ENCODE measurements at places on chromosomes 12 and 14.

DNA sequence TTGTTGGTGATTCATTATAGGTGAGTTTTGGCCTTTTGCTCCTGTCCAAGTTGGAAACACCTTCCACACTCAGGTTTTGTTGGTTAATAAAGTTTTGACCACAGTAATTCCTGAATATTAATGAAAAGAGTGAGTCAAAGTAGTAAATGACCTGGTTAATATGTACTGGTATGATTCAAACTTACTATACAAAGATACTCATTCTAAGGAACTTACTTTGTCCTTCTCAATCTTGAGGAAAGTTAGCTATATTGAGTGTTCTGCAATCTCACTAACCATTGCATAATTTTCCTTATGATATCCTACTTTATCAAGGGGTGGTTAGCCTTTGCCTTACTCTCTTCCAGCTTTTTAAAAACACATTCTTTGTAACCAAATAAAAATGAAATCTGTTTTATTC, 20.9 kb upstream of the HECTD1 start:
- no peak for DNase-seq

DNA sequence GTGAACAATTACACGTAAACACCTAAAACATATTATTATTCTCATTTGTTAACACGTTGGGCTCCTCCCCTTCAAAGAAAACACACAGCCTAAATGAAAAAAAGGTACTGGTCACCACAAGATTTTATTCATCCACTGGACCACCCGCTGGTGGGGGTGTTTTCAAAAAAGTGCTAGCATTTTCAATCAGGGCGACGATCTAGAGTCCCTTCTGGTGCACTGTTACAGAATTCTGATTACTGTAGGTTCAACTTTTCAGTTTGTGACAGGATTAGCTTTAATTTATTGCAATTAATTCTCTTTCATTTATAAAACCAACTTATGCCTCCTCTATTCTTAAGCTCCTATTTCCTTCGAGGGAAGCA, 443 bp downstream of the MAGOHB start:
- no peak for DNase-seq

DNA sequence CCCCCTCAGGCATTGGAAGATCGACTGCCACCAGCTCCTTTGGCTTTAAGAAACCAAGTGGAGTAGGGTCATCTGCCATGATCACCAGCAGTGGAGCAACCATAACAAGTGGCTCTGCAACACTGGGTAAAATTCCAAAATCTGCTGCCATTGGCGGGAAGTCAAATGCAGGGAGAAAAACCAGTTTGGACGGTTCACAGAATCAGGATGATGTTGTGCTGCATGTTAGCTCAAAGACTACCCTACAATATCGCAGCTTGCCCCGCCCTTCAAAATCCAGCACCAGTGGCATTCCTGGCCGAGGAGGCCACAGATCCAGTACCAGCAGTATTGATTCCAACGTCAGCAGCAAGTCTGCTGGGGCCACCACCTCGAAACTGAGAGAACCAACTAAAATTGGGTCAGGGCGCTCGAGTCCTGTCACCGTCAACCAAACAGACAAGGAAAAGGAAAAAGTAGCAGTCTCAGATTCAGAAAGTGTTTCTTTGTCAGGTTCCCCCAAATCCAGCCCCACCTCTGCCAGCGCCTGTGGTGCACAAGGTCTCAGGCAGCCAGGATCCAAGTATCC, 288.7 kb downstream of the NAV3 start:
- no peak for DNase-seq

DNA sequence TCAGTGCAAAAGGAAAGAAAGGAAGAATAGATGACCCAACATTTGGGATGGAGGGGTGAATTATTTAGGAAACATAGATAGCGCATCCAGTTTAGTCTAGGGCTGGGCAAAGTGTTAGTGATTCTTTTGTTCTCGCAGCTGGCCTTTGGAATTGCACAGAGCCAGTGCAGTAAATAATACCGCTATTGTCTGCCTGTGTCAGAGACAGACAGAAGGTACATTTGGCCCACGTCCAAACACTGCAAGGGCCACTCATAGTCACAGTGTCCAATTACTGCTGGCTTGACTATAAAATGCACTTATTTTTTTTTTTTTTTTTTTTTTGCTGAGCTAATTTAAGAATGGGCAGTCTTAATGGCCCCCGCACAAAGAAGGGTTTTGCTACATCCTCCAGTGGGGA, 638.6 kb downstream of the BCL11B start:
- no peak for DNase-seq

DNA sequence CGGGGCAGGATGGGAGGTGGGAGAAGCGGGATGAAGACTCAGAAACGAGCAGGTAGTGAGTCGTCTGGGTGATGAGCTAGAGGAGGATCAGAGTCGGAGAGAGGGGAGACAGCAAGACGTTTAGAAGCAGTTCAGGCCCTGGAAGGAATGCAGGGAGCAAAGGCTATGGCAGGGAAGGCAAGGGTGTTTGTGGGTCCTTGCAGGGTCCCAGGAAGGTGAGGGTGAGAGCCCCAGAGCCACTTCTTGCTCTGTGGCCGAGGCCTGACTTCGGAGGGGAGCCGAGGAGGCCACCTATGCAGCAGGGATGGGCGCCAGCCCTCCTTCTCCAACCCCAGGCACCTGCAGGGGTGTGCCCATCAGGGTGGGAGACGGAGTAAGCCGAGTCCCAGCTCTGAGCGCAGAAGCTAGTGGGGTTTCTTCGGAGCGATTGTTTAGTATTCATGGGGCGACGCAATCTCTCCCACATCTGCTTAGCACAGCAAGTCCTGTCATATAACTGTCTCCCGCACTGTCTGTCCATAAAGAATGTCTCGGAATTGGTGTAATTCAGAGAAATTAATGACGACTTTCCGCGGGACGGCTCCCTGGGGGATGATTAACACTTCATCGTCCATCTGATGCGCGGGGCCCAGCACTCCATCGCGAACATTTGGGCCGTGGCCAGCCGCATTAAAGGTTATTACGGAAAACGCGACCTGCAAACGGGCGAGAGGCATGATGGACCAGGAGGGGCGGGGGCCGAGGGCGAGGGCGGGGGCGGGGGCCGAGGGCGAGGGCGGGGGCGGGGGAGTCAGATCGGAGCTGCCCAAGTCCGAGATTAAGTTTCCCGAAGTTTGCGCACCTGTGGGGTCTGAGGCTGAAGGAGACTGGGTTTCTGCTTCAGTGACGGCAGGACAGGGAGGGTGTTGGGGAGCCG, 12.2 kb upstream of the CALCOCO1 start:
- no peak for DNase-seq
